Stimulated activated CD8-positive, alpha-beta memory T cell treated with anti-CD3 and anti-CD28 coated beads, Interleukin-2, amount 100 ng/mL, for 48 hours (primary cell): ENCODE measurements at places on chromosomes 3 and 15.
A peak's percentile ranks its signal among the peaks of the same experiment; 100 is the strongest.

DNA sequence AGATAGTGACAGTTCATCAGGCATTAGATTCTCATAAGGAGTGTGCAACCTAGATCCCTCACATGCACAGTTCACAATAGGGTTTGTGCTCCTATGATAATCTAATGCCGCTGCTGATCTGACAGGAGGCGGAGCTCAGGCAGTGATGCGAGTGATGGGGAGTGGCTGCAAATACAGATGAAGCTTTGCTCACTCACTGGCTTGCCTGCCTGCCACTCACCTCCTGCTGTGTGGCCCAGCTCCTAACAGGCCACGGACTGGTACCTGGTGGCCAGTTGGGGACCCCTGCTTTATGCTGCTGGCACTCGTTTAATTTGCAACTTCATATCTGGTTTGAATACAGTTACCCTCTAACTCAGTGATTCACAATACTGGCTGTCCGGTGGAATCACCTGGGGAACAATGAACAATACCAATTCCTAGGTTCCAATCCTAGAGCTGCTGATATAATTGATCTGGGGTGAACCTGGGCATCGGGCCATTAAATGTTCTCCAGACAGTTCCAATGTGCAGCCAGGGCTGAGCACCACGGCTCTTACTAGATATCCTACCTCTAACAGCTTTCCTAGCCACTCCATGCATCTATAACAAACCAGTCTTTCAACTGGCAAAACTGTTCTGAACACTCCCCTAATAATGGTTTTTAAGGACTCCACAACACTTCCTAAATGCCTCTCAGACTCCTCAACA lies 131.4 kb downstream of the ATP1B3 start:
- DNase-seq = no peak

DNA sequence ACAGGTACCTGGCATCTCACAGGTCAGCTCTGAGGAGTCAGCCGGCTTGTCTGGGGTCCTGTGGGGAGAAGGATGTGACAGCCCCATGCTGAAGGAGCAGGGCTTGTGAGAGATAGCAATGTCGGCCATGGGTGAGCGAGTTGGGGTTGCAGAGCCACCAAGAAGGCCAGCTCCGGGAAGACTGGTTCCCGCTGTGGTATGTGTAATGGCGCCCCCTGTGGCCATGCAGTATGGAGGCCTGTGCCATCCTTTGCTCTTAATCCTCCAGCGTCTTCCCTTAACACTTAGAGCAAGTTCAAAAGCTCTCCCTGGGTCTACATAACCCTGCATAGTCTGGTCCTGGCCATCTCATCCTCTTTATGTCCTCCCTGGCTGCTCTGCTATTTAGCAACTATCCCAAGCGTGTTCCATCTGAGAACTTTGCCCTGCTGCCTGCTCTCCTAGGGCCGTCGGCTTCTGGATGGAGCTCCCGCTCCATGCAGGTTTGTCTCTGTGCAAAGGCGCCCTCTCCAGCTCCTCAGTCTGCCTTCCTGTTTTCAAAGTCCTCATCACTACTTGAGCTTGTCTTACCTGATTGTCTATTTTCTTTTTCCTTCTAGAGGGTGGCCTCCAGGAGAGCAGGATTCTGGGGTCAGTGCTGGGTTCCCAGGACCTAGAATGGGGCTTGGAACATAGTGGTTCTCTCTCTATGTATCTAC lies 40.8 kb upstream of the IQCF6 start:
- DNase-seq = peak; percentile 21

- DNase-seq = no peak
These were observed 324.6 kb upstream of the TLE3 start for GRCh38 chr15:70422342-70422741.

GRCh38 chr15:35323141-35323540 lies 222.8 kb downstream of the DPH6 start:
- no peak for DNase-seq

DNA sequence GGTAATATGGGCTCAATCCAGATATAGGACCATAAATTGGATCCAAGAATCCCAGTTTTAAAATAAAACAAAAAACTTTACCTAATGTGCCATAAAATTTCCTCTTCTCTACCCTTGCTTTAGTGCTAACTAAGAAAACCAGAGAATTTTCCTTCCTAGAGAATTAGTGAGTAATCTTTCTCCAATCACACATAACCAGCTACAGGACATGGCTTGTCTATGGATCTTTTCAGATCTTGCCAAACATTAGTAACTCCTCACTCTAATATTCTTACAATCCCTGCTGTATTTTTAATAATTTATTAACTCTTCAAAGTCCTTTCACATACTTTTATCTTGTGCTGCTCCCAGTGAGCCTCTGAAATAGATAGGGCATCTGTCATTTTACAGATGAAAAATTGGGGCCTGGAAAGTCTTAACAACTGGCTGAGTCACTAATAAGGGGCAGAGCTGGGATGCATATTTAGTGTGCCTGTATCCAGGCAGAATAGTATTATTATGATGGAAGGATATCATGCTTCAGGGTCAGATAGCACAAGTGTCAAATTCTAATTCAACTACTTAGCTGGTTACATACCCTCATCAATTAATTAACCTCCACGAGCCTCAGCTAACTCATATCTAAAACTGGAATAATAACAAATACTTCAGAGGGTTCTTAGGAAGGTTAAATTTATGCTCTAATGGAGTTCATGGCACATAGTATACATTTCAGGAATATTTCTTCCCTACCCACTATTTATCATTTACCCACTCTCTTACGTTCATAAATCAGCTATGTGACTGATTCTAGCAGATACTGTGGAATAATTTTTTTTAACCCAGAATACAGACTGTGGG lies 5.6 kb downstream of the ZBED2 start:
- no peak for DNase-seq

DNA sequence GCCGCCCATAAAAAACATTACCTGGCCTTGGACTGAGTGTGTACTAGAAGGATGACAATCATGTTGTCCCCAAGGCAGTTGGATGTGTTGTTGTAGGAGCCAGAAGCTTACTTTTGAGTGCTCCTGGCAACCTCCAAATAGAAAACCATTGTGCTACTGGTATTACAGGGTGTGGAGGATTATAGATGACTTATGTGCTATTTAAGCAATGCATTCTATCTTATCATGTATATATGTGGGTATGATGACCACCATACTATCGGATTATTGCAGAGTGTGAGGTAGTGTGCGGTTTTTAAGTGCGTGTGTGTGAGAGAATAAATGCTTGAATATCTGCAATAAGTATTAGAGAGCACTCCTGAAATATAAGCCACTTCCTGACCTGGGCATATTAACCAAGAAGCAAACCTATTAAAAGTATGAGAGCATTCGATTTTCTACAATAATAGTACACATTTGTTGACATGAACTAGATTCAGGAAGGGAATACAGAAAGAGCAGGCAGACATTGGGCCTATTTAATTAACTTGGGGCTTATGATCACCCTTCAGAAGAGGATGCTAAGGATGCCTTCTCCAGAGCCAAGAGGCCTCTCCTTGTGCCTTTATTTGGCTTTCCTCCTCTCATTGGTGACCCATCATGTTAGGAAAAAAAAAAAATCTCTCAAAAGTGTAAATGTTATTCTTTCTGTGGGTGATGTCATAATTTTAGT lies 11.7 kb upstream of the MBNL1 start:
- DNase-seq = no peak

DNA sequence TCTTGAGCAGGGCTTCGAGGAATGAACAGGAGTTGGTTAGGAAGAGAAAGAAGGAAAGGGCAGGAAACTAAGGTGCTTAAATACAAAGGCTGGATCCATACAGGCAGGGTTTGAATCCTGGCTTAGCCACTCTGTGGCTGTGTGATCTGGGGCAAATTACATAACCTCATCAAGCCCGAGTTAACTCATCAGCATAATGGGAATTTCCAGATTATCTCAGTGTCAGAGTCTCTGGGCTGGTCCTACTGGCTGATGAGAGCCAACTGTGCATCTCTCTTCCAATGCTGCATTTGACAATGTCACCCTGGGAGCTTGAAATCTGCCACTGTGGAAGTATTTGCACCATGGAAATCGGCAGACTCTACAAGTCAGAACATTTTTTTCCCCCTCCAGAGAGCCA lies 83.8 kb upstream of the SLC6A6 start:
- DNase-seq = no peak

DNA sequence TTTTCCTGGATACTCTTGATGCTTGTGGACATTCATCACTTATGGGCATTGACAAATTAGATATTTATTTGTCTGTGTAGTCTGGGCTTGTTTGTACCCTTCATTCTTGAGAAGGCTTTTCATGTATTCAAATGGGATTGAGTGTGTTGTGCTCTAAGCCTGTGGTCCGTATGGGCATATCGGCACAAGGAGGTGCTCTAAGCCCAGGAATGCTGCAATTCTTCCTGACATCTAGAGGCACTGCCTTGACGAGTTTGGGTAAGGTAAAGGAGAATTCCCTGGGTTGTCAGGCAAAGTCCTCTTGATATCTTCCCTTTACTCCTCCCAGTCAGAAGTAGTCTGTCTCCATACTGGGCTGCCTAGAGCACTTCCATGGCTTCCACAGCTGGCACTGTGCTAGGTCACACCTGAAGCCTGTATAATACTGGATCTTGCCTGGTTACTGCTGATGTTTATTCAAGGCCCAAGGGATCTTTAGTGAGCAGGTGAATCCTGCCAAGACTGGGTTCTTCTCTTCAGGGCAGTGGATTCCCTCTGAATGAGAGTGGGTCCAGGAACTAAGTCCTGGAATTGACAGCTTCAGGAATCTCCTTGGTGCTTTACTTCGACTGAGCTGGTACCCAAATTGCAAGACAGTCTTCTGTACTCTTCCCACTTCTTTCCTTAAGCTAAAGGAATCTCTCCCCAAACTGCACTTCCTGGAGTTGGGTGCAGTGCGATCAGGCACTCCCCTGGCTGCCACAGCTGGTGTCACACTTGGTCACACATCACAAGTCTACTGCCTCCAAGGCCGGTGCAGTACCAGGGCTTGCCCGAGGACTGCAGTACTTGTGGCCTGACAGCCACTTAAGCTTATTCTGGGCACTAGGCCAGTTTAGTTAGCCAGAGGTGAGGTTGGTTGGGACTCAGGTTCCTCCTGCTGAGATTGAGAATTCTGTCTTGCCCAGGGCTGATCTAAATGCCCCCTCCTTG lies 46.0 kb downstream of the GALK2 start:
- DNase-seq = no peak

- no peak for DNase-seq
These were observed 8.3 kb upstream of the TM4SF4 start for GRCh38 chr3:149466192-149466591.

DNA sequence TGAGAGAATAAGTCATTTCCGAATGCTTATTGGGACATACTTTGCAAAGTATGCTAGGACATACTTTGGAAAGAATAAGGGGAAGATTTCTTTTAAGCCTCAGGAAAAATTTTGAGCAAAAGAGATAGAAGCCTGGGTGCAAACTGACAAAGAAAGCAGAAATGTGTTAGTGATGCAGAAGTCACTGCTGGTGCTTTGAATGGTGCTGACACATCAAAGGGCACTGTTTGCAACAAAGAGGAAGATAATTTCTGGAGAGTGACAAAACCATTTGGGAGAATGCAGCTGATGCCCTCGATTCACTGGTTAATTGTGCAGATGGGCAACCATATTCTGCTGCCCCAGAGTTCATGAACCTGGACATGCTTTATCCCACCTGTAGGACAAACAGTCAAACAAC lies 11.0 kb upstream of the RAP2B start:
- no peak for DNase-seq

- DNase-seq = no peak
These were observed 20.5 kb downstream of the DNASE1L3 start for GRCh38 chr3:58190291-58190690.

GRCh38 chr3:156631323-156631722 lies 43.1 kb upstream of the TIPARP start:
- no peak for DNase-seq

GRCh38 chr3:100984308-100984707 lies 8.9 kb downstream of the ABI3BP start:
- no peak for DNase-seq

DNA sequence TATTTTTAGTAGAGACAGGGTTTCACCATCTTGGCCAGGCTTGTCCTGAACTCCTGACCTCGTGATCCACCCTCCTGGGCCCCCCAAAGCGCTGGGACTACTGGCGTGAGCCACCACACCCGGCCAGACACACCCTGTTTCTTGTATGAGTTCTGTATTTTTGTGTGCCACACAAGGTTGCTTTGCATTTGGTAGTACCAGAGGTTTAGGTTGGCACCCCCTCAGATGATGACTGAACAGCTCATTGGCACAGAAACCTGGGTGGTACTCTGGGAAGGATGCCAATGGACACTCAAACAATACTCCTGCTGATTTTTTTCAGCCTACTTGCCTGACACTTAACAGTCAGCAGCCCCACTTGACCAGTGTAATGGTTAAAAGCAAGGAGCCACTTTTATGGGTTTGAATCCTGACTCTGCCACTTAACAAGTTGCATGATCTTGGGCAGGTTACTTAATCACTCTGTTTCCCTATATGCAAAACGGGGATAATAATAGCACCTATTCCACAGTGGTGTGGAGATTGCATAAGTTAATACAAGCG lies 39.2 kb upstream of the BCL2A1 start:
- no peak for DNase-seq

DNA sequence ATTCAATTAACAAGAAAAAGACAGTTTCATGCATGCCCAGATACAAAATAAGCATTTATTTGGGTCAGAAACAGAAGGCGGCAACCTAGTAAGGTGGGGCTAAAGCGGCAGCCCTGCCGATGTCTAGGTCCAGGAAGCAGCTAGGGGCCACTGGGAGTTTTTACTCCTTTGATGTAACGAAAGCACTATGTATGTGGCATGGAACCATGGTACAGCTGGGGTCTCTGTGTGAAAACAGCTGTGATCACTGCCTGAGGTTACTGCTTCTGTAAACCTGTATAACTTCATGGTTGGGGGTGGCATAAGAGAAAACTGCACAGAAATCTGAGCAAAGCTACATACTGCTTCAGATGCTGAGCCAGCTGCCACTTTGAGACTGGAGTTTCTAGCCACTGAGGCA lies 119.5 kb downstream of the ZNF280D start:
- DNase-seq = no peak

- peak; percentile 94 for DNase-seq
These were observed at the start of gene UNC45A for GRCh38 chr15:90934949-90935751. Gene UNC45A, plus strand, starts transcription at chr15:90935285. Its CDS starts 40 bp downstream, at chr15:90935325.

GRCh38 chr15:33908406-33908805 lies 59.9 kb upstream of the CHRM5 start:
- no peak for DNase-seq

DNA sequence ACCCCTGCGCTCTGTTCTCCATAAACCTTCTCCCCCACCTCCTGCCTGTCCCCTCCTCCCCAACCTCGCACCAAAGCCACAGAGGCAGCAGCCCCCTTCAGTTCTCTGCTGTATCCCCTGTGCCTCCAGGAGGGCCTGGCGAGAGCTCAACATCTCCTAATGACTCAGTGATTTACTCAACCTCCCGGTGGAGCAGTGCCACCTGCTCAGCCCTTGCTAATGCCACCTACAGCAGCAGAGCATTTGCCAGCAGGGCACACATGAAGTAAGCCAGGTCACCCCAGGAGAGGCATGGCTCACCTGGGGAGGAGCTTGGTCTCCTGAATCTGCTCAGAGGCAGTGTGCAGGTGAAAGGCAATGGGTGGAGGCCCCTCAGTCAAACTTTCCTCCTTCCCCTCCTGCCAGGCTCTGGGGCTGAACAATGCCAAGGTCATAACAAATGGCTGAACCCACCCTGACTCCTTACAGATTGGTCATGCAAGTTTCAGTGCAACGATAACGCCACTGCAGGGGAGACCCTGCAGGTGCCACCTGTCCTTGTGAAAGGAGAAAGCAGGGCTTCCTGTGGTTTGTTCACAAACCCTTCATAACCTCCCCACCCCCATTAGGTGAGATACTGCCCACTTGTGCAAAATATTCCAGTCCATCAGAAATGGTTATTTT lies 19.8 kb downstream of the TRPM1 start:
- no peak for DNase-seq

- no peak for DNase-seq
These were observed 41.5 kb downstream of the TGM4 start for GRCh38 chr3:44915702-44916438.

- no peak for DNase-seq
These were observed 117.1 kb downstream of the RAB11A start for GRCh38 chr15:65986416-65986815.
